Fibroblast of mammary gland (primary cell): ENCODE measurements at places on chromosomes 12 and 14.
A peak's percentile ranks its signal among the peaks of the same experiment; 100 is the strongest.

GRCh38 chr12:94305130-94305957, 154.3 kb downstream of the CEP83 start:
- DNase-seq = peak; percentile 85

- DNase-seq = peak; percentile 56
Measured at GRCh38 chr14:64294672-64295413, 672 bp upstream of the ESR2 start.

DNA sequence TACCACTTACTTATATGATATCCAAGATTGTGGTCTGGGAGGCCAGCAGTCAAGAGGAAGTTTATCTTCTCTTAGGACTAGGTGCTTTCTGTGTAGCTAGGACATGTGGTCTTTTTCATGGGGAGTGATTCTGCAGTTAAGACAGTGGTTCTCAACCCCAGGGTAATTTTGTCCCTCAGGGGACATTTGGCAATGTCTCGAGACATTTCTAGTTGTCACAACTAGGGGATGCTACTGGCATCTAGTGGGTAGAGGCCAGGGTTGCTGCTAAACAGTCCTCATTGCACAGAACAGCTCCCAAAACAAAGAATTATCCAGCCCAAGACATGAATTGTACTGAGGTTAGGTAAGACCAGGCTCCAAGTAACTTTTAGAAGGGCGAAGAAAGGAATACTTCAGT, 20.0 kb downstream of the AMDHD1 start:
- DNase-seq = no peak

DNA sequence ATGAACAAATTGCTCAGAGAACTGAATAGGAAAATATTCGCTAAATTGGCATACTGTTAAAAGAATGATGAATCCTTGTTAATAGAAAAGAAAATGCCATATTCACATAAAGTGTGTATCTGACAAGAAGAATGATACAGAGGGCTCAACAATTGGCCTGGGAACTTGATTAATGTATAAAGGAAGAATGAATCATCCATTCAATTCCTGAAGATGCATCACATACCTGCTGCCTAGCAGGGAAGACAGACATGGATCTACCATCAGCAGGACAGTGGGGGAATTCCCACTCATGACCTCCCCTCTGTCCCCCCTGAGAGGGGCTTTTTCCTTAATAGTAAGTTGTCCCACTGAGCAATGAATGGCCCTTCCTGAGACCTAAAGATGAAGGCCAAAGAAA, 13.5 kb downstream of the PTPN21 start:
- no peak for DNase-seq

GRCh38 chr14:70663707-70664179, 22.0 kb downstream of the TTC9 start:
- DNase-seq = peak; percentile 20

- peak; percentile 65 for DNase-seq
Measured at GRCh38 chr12:46442738-46443137, 70.2 kb upstream of the SLC38A2 start.

DNA sequence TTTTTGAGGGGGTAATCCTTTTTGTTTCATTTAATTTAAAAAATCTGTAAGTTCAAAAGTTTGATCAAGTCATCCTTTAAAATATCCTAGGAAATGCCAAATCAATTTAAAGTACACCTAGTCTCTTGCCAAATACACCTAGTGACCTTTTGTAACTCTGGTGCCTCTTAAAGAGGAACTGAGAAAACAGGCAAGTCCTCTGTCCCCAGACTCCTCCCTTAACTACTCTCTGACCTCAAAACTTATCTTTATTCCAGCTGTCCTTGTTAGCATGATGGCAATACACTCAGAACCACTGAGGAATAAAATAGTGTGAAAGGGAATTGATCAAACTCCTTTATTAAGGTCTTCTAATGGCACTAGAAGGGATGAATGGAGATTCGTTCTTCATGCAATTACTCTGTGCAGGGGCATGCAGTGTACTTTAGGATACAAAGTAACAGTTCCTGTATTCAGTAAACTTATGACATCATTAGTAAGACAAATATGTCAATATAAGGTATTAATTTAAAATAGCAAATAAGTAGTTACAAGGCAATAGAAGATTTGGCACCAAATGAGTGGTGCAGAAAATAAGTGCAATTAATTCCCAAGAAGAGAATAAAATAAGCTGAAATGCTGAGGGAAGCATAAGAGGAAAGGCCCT, 3.3 kb downstream of the FAR2 start:
- DNase-seq = no peak
